ENCODE measurements at places on chromosomes 2 and 18. TPM values are rescaled to one million over a fixed set of nuclear protein-coding genes. Genes with fewer than 3 reads are reported as not detected.

Gene CEP76
- 9.3 TPM for total RNA-seq

Gene MALL
- total RNA-seq: 21.3 TPM

Gene IL1RL1
- 89.9 TPM for total RNA-seq

Gene HSPD1
- 310 TPM for total RNA-seq

Gene NEUROD1
- total RNA-seq: not detected

Gene ASAP2
- total RNA-seq: 61.9 TPM

Gene CDH19
- 0.09 TPM for total RNA-seq

Gene EPAS1
- total RNA-seq: 159 TPM

Gene GPR155
- total RNA-seq: 1.3 TPM

Gene CENPA
- 5.2 TPM for total RNA-seq

Gene RAPGEF4
- total RNA-seq: 6.2 TPM
